Kidney tubule cell (primary cell): ENCODE measurements at places on chromosomes 1 and 21.

DNA sequence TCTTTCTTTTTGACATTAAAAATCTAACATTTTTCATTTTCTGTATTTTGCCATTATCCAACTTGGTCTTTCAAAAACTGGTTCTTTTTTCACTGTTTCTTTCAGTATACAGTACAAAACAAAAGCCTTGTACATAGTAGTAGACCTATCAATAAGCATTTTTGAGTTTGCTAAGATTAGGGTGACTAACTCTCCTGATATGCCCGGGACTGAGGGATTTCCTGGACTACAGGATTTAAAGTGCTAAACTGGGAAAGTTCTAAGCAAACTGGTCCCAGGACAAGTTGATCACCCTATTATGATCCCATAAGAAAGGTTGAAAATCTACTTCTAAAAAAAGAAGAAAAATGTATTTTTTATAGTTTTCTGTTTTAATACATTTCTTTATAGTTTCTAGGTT is 120.9 kb downstream of the USP25 start:
- DNase-seq, result peak; percentile 47

DNA sequence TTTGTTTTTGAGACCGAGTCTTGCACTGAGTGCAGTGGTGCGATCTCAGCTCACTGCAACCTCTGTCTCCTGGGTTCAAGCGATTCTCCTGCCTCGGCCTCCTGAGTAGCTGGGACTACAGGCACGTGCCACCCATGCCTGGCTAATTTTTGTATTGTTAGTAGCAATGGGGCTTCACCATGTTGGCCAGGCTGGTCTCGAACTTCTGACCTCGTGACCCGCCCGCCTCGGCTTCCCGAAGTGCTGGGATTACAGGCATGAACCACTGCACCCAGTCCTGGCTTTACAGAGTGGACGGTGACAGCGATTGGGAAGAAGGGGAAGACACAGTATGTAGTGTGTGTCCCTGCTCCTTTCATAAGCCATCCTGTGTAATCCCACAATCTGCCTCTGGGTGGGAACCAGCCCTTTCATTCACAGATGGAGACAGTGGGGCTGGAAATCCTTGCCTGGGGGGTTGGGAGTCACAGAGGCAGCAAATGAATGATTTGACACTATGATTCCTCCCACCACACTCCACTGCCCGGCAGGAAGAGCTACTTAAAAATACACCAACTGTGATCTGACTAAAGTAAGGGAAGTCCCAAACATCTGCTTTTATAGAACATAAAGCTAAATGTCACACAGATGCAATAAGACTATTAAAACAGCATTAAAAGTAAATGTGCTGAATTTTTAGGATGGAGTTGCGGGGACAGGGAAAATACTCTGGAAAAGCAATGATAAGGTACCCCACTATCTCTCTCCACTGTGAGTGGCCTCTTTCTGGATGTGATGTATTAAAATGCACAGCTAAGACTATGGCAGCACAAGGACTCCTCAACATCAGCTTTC is 4.5 kb downstream of the PARP1 start:
- DNase-seq, result peak; percentile 74

- no peak for DNase-seq
Observed at GRCh38 chr1:113977906-113978305, 1.4 kb upstream of the OLFML3 start.

- DNase-seq, result no peak
Observed at GRCh38 chr1:9331016-9331415, 38.3 kb downstream of the SPSB1 start.

GRCh38 chr21:17660862-17661261 is 48.2 kb upstream of the BTG3 start:
- DNase-seq, result no peak

- DNase-seq, result no peak
Observed at GRCh38 chr1:32216566-32216965, 5.6 kb downstream of the TMEM234 start.

DNA sequence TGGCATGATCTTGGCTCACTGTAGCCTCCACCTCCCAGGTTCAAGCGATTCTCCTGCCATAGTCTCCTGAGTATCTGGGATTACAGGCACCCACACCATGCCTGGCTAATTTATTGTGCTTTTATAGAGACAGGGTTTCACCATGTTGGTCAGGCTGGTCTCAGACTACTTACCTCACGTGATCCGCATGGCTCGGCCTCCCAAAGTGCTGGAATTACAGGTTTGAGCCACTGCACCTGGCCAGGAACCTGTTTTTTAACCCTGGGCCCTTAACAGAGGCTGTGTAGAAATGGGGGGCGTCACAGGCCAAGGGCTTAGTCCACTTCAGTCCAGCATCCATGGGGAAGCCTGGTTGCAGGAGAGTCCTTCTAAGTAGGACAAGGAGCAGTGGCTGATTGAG is 9.3 kb downstream of the FBLIM1 start:
- no peak for DNase-seq

DNA sequence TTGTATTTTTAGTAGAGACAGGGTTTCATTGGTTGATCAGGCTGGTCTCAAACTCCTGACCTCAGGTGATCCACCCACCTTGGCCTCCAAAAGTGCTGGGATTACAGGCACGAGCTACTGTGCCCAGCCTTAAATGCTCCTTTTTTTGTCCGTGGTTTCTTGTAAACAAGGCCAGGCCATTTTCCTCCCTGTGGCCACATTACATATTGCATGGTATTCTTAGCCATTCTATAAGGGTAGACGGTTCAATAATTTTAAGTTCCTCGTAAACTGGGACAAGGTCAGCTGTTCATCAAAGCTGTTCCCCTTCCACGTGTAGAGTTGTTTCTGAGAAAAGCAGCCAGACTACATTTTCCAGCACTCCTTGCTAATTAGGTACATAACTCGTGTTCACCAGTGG is 10.3 kb upstream of the LUZP1 start:
- DNase-seq, result no peak

DNA sequence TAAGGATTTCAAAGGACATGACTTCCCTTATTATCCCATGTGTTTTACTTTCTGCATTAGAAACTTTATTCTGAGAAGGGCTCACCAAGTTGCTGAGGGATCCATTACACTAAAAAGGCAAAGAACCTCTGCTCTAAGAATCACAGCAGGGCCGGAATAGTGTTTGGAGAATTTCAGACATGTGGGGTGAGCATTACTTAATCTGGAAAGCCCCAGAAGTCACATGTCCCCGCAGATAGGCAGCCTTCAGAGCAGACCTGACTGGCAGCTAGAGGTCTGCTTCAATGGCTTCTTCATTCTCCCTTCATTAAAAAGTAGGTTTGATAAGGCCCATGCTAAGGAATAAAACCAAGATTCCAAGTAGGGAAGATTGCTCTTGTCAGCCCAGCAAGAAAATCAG is 52.6 kb upstream of the RBM15 start:
- DNase-seq, result peak; percentile 31

- DNase-seq, result no peak
Observed at GRCh38 chr1:15543589-15544568, 17.2 kb downstream of the DNAJC16 start.

DNA sequence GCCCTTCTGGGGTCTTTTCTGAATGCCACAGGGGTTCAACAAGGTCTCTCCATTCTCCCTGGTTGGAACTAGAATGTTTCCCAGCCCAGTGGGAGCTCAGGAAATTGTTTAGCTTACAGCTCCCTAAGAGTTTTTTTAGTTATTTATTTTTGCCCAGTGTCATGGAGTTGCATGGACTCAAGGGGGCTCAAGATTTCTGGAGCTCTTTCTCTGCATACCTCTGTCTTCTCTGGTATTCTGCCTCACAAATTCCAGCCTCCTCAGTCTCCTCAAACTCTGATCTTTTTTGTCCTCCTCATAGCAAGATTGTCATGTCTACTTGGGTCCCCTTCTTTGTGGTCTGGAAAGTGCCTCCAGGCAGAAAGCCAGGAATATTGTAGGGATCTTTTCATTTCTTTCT is 15.9 kb upstream of the PPP2R5A start:
- DNase-seq, result no peak

GRCh38 chr1:202037706-202038296 is 27.4 kb downstream of the ELF3 start:
- DNase-seq, result peak; percentile 75

DNA sequence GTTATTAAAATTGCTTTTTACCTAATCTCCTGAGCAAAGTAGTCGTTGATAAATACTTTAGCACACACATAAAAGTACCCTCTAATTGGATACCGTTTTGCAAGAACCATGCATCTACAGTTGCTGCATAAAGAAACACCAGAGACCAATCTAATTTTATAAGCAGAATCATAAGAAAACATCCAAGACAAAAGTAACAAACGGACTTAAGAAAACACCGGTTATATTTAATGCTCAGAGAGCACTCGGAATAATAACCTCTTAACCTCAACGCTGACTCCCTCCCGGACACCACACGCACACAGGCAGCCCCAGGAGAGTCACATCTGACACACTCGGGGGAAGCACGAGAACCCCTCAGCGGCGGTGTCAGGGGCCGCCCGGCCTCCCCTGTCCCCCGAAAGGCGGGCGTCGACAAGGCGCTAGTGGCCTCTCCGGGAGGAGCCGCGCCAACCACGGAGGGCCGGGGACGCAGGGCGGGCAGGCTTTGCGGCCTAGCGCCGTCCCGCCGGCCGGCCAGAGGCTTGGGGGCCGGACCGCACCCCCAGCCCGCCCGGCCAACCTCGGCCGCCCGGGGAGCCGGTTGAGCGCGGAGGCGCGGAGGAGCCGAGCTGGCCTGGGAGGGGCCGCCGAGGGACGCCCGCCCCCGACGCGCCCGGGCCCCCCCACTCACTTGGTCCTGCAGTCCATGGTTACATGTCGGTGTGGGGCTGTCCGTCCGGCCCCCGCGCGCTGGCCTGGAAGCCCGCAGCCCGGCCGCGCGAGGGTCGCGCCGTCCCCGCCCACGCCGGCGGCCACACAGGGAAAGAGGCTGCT is 606 bp downstream of the DENND1B start:
- DNase-seq, result peak; percentile 51

- no peak for DNase-seq
Observed at GRCh38 chr1:232748910-232749368, 56.3 kb upstream of the MAP10 start.

DNA sequence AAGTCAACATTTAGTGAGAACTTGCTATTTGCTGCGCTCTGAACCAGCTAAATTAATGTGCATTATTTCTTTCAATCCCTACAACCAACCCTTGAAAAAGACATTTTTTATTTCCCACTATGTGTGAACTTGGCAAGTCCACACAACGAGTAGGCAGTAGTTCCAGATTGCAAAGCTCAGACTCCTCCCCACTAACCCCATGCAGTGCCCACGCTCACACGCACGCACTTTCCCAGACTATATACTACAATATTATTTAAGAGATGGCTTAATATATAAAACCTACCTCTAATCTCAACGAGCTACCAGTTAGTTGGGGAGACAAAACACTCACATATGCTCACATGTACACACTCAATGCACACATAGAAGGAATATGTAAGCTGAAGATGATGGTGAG is 671.2 kb downstream of the LMO4 start:
- no peak for DNase-seq

- peak; percentile 71 for DNase-seq
Observed at GRCh38 chr1:226717256-226717909, 21.7 kb downstream of the ITPKB start.

DNA sequence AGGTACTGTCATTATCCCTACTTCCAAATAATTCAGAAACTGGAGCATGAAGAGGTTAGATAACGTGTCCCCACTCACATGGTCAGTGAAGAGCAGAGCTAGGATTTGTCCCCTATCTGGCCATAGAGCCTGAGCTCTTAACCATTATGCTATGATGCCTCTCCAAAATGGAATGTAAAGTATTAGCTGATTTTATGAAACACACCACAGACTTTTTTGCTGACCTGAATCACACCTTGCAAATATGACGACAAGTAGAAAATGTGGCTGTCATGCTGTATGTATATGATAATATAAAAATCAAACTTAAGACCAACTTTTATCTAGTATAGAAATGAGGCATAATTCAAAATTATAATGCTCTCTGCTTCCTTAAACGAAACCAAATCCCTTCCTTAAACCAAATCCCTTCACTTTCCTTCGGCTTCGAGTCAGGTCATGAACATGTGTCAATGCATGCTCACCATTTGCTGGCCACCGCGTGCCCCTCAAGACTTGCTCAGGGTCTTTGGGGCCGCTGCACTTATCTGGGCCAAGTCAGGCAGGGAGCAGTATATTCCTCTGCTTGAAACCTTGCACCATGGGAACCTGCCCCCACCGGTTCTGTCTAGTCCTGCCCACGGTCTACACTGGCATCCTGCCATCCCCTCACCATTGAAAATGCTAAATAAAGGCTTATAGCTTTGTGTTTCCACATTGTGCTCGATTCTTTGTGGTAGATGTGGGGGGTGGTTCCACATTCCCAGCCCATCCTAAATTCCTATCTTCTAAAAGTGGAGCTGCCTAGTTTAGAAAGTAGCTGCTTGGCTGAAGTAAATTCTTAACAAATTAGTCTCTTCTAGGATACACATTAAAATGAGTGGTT is 1.6 kb upstream of the TMCC2 start:
- peak; percentile 24 for DNase-seq

- no peak for DNase-seq
Observed at GRCh38 chr1:115797486-115797885, 29.0 kb upstream of the CASQ2 start.

DNA sequence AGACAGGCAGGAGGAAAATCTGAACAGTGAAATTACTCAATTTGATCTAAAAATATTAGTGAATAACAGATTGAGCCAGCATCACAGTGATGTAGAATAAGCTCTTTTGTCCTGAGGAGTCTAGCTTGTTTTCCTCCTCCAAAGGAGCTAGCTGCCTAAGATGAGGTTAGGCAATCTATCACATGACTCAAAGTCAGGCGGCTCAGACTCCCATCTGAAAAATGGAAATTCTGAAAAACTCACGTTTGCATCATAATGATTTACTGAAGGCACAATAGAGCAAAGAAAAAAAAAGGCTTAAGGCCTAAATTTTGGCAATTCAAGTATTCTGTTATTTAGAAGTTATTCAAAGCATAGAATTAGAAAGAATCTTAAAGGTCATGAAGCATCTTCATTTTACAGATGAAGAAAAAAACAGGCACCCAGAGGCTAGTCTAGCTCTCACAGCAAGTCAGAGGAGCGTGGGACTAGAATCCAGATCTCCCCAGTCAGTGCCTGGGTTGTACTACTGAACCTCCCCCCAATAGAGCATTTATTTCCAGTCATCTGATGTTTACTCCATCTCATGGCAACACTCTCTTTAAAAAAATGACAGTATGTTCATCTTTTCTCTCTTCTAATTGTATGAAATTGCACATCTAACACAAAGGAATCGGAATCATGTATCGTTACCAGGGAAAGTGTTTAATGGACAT is 62.5 kb upstream of the ATF3 start:
- DNase-seq, result no peak

DNA sequence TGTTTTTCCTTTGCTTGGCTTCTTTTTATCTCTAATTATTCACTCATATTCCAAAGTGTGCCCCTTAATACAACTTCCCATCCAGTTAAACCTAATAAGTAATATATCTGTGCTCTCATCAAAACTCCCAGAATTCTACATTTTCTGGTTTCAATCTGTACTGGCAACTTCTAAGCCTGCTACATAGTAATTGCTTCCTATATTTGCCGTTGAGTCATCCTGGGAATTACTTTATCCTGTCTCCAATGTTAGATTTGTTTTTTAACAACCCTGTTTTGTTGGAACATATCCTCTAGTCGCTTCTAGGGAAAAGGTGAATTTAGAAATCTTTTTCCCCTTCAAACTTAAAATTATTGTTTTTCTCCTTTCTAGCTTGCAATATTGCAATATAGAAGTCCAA is 620.5 kb upstream of the PKN2 start:
- DNase-seq, result no peak
